Activated naive CD4-positive, alpha-beta T cell treated with Interleukin-2 at 50 U/mL for 16 hours (primary cell): ENCODE measurements at places on chromosomes 11 and 22.

DNA sequence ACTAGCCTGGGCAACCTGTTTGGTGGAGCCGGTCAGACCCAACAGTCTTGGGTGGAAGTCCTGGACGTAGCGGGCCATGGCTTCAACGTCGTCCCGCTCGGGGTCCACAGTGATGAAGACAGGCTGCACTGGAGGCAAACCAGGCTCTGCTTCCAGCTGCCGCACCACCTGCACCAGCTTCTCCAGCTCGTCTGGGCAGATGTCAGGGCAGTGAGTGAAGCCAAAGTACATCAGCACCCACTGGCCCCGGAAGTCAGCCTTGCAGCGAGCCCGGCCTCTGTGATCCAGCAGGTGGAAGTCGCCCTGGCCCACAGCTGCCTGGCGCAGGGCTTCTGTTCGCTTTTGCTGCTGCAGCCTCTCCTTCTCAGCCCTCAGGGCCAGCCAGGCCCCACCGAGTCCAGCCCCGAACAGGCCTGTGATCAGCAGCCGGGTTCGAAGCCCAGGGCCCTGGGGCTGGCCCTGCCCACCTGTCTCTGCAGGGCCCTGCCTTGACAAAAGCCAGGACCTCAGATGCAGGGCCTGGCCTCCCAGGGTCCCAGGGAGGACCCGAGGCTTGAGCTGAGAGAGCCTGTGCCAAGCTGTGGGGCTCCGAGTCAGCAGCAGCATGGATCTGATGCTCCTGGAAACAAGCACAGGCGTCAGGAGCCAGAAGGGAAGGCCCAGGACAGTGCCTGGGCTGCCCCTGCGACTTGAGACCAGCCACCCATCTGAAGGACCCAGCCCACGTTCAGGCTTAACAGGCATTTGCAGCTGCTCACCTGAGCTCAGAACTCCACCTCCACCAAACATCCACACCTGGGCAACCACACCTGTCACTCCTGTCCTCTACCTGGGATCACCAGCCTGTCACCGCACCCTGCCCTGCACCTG is 1.4 kb downstream of the SCO2 start:
- no peak for DNase-seq

GRCh38 chr11:103898577-103899336 is 137.7 kb upstream of the DDI1 start:
- DNase-seq = no peak

DNA sequence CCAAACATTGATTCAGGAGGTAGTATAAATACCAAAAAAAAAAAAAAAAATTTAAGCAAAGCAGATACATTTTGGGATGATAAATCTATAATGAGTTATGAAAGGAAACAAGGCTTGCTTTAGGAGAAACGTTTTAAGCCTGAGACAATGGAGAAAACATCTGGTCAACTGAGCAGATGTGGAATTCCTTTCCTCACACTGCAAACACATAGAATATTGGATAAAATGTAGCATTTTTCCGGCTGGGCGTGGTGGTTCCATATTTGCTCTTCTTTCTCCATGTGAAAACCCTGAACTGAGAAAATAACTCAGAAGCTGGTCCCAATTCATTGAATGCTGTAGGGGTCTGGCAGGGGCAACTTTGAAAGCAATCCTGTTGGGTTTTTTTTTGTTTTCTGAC is 33.9 kb downstream of the ENDOD1 start:
- DNase-seq = no peak

DNA sequence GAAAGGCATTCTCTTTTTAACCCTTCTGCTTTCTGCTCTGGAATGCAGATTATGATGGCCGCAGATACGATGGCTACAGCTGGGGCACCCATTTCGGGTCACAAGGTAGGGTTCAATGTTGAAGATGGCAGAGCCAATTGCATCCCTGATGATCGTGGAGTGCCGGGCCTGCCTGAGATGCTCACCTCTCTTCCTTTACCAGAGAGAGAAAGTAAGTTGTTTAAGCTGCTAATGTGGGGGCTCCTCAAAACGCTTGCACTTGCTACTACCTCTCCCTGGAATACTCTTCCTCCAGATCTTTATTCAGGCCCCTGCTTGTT is 50.8 kb upstream of the PRDM11 start:
- no peak for DNase-seq
